A549 treated with RU486 at 1 μM for 4 hours (cell line): ENCODE measurements at places on chromosomes 6 and 20. TPM values are rescaled to one million over a fixed set of nuclear protein-coding genes. Genes with fewer than 3 reads are reported as not detected.

Gene LGSN
- total RNA-seq: 2.7 to 3.8 TPM (median 3.2 TPM) in 5 replicates

Gene HLA-G
- 0.13 TPM in 1 of 5 replicates, not detected in the others for total RNA-seq

Gene PRICKLE4
- total RNA-seq: 0.61 to 1.3 TPM (median 0.63 TPM) in 3 of 5 replicates, not detected in the others

Gene TBPL1
- 10.3 to 29.2 TPM (median 26.1 TPM) in 5 replicates for total RNA-seq

Gene SLC22A3
- total RNA-seq: 25.9 to 39.8 TPM (median 36.8 TPM) in 5 replicates

Gene SPTLC3
- 0.02 to 0.44 TPM in 2 of 5 replicates, not detected in the others for total RNA-seq

Gene LY6G6C
- total RNA-seq: 0.20 TPM in 1 of 5 replicates, not detected in the others

Gene TREML1
- total RNA-seq: not detected in 5 replicates

Gene RNF182
- total RNA-seq: 2.5 to 3.7 TPM (median 3.3 TPM) in 5 replicates

Gene FOXF2
- 18.5 to 28.8 TPM (median 27.8 TPM) in 5 replicates for total RNA-seq

Gene ME1
- total RNA-seq: 32.6 to 47.6 TPM (median 41.6 TPM) in 5 replicates

Gene LAMA4
- 1.7 to 2.4 TPM (median 1.9 TPM) in 5 replicates for total RNA-seq

Gene SRXN1
- total RNA-seq: 266 to 333 TPM (median 278 TPM) in 5 replicates

Gene GPSM3
- 0.26 to 0.58 TPM (median 0.38 TPM) in 5 replicates for total RNA-seq

Gene LRRC1
- total RNA-seq: 4.7 to 6.4 TPM (median 6.0 TPM) in 5 replicates

Gene KIF6
- 0.07 to 0.61 TPM (median 0.31 TPM) in 5 replicates for total RNA-seq

Gene LHFPL5
- 0.05 TPM in 1 of 5 replicates, not detected in the others for total RNA-seq

Gene NRSN1
- not detected in 5 replicates for total RNA-seq

Gene CLIC5
- not detected in 5 replicates for total RNA-seq

Gene TTK
- 7.7 to 23.1 TPM (median 20.0 TPM) in 5 replicates for total RNA-seq

Gene NOX3
- not detected in 5 replicates for total RNA-seq

Gene OR2J1
- total RNA-seq: not detected in 5 replicates
